Stimulated activated CD8-positive, alpha-beta memory T cell treated with anti-CD3 and anti-CD28 coated beads, Interleukin-15, amount 100 ng/mL, for 24 hours (primary cell): ENCODE measurements at places on chromosomes 3 and 15.
A peak's percentile ranks its signal among the peaks of the same experiment; 100 is the strongest.

DNA sequence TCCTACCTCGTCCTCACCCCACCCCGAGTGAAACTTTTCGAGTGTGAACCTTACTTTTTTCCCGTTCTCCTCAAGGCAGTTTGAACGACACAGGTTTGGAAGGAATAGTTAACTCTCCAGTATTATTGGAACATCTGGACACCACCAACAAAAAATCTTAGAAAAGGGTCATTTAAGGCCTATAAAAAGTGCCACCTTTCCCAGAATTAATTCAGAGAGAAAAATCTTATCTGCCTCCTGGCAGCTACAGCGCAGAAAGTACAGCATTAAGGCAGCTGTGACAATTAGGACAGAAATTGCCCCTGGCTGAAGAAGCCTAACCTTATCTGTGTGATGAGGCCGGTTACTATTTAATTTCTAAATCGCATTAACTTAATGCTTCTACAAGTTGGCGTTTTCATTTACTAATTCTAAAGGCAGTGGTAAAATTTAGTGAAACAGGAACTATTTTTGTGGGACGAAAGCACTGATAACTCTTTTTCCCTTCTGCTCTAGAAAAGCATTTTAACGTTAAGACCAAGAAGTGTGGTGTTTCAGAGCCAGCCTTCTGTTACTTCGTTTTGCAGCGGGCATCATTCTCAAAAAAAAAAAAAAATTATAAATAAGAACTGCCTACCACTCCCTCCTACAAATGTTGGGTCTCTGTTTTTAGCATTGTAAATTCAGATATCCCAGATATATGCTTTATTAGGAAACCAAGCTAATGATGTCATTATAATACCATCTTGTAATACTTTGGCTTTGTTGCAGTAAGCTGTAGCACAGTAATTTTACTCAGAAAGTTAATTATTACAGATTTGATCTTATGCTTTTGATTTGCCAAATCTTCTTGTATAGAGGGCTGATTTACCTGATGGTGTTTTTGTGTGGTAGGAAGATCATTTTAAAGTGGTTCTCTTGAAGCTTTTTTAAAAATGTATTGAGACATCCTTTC is 1.4 kb downstream of the ATP11B start:
- DNase-seq = no peak

GRCh38 chr3:21750831-21751391 is at the start of gene ZNF385D:
Gene ZNF385D (minus strand): TSS chr3:21751210. CDS start chr3:21750916, 294 bp downstream.
- no peak for DNase-seq

DNA sequence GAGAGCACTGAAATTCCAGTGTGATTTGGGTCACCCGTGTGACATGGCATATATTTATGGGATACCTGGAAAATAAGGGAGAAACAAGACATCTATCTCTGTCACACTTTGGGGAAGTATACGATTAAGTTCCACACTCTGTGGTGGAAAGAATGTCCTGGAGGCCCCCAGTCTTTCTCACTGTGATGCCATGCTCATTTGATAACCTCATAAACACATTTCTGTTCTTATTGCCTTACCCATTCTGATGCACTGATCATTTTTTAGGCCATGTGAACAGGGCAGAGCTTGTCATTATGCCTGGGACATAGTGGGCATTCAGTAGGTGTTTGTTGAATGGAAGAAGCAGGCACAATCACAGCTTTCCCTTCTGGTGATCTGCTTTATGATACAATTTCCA is 349.4 kb upstream of the TPRG1 start:
- DNase-seq = no peak

GRCh38 chr15:36591536-36592411 is 12.3 kb downstream of the CDIN1 start:
- no peak for DNase-seq

DNA sequence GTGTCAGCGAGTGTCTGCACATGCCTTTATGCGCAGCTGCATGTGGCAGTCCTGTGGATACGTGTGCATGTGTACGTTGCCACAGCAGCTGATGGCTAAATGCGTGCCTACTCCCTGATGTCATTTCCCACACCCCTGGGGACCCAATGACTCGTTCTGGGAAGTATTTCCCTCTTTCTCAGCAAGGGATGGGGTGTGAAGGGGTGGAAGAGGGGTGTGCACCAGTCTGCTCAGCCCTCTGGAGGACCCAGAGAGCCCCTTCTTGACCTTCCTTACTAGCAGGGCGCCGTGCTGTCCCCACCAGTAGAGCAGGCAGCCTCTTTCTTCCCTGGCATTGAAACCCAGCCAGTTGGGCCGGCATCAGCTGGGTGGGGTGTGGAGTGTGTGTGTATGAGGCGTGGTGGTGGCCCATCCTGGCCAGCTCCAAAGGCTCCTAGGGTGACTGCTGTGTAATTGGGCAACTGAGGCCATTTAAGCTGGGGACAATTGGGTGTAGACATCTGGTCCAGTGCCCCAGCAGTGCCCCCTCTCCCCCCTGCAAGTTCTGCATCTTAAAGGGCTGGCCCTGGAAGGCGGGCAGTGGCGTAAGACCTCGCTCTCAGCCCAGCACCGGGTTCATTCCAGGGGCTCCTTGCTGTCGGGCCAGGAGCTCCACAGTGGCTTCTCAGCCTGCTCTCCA is 19.2 kb downstream of the SNX33 start:
- no peak for DNase-seq

DNA sequence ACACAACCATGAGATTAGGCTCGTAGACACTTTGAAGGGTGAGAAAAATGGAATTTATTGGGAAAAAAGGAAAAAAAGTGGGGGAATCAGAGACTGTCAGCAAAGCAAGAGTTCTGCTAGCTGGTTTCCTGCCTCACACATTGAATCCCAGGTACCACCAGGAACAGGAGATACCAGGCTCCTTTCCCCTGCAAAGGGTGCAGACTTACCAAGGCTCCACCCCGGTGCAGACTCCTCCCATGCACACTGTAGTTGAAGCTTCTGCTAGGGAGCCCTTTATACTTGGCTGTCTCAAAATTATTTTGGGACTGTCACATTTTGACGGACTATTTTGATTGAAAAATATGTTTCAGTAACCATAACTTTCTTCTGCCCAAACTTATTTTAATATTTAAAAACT is 819.9 kb upstream of the GBE1 start:
- DNase-seq = no peak

GRCh38 chr15:82862886-82863285 is 53.5 kb downstream of the WHAMM start:
- DNase-seq = no peak

DNA sequence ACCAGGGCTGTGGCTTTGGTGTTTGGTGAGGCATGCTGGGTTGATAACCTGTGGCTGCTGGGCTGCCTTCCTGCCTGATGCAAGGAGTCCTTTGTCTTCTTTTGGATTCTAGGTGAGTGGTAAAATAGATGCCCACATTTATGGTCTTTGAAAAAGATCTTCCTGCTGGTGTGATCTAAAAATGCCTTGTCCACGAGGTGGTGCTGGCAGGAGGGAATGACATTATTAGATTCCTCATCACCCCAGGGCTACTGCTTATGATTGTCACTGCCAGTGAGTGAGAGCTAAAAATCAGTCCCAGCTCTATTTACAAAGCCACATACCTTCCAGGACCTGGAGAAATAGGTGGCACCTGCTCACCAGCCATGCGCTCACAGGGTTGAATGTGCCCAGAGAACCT is 355.5 kb upstream of the ROPN1 start:
- DNase-seq = no peak

GRCh38 chr15:69906256-69907185 is 191.2 kb downstream of the TLE3 start:
- DNase-seq = no peak

- DNase-seq = no peak
These were observed 332.4 kb downstream of the GRM7 start for GRCh38 chr3:7193269-7193668.

DNA sequence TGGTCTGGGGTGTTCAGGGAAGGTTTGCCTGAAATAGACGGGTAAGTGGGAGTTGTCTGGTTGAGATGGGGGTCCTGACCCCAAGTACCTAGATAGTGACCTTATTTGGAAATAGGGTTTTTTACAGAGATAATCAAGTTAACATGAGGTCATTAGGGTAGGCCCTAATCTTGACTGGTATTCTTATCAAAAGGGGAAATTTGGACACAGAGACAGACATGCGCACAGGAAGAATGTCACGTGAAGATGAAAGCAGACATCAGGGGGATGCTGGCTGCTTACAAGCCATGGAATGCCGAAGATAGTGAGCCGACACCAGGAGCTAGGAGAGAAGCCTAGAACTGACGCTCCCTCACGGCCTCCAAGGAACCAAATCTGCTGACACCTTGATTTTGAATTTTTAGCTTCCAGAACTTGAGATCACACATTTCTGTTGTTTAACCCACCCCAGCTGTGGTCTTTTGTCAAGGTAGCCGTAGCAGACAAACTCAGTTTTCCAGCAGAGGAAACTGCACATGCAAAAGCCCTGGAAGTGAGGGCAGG is 17.1 kb downstream of the BHLHE40 start:
- DNase-seq = no peak

DNA sequence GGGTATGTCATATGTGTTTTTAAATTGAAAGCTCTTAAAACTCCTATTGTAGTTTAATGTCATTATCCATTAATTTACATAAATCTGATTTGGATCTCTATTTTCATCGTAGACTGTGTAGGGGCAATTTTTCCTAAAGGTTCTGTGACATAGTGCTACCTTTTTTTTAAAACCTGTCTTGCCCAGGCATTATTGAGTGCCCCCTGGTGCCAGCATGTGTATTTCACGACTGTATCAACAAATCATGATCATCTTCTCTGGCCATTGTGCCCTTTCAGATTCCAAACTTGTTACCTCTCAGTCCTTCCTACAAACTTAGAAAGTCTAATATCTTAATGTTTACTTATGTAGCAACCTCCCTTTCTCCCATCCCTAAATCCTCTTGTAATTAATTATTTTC is 97.2 kb upstream of the FLNB start:
- no peak for DNase-seq

DNA sequence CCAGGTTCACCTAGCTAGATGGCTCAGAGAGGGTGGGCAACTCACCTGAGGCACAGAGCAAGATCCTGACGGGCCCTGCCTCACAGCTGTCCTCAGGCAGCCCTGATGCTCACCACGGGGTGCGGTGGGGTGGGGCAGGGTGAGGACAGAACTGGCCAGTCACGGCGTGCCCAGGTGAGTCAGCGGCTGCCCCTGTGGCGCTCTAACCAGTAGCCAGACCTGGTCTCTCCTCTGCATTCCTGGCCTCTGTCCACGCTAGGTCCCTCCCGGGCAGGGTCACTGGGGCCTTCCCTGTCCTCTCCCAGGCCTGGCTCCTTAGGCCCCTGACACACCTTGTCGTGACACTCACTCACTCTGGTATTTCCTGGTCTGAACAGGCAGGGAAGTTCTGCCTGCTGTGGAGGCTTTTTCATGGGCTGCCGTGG is 901 bp downstream of the ALS2CL start:
- DNase-seq = no peak

DNA sequence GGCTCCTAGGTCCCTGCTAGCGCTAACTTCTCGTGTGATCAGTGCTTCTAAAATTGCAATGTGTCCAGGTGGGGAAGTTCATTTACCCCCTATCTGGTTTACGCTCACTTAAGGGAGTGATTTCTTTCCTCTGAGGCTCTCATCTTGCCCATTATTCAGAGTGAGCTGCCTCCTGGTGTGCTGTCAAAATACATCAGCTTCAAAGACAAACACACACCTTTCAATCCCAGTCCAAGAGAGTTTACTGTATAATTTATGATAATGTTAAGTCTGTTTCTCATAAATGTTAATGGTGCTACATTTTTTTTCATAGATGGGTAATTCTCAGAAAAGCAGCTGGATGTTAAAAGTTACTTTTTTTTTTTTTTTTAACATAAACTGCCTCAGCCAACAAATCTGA is 112.3 kb downstream of the RORA start:
- no peak for DNase-seq

DNA sequence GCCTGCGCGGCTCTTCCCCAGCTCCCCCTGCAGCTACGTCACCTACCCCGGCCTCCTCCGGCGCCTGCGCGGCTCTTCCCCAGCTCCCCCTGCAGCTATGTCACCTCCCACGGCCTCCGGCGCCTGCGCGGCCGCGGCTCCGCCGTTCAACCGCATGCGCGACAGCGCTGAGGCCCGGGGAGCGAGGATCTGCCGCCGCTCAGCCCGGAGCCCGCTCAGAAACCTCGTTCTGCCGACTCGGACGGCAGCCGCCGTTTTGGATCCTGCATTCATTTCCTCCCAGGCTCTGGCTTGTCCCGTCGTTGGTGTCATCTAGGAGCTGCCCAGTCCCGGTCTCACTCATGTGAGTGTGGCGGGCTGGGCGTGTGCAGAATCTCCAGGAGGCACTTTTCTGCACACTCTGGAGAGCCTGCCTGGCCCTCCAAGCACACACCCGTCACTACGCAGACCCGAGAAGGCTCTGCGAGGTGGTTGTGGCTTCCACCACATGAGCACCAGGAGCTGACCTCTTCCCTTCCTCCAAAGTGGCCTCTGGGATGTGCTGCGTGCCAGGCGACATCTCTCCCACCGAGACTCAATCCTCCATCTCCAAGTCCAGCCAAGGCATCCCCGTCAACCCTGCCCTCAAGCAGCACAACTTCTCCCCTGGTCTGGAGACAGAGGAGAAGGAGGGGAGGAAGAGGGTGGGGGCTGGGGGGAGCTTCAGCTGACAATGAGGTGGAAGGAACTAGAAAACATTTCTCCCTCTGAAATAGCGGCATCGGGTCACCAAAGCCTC is 165.3 kb downstream of the CHSY1 start:
- no peak for DNase-seq

DNA sequence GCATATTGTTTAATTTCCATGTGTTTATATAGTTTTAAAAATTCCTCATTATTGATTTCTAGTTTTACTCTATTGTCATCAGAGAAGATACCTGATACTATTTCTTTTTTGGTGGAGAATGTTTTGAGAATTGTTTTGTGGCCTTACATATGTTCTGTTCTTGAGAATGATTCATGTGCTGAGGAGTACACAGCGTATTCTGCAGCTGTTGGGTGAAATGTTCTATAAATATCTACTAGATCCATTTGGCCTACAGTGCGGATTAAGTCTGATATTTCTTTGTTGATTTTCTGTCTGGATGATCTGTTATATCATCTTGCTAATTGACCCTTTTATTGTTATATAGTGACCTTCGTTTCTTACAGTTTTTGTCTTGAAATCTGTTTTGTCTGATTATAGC is 109.7 kb downstream of the UBE2E2 start:
- DNase-seq = no peak

DNA sequence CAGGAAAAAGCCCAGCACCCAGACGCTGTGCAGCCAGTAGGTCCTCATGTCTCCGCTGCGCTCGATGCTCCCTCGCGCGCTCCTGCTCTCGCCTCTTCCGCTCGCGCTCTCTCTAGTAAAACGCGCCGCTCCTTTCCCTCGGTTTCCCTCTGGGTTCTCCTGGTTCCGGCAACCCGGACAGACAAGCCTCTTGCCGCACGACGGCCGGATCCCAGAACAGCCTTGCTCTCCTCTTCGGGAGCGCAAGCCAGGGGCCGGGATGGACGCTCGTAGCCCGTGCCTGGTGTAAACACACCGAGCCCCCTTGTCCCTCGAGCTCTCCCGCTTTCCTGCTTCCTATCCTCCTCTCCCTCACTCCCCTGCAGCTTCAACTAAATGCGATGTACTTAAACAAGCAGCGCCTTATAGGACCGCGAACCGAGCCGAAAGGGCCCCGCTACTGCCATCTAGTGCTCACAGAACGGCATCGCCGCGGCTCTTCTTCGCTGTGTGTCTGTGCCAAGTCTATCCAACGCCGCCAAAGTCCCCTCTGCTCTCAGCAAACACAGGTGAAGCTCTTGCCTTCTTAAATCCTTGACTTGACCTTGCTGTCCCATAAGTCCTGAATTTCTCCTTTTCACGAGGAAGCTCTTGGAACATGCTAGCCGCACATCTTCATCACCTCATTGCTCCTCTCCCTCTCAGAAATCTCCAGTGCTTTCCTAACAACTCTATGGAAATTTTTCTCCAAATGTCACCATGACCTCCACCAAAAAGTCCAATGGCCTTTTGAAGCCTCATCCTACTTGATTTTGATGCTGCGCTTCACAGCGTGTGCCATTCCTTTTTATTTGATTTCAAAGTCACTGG is 1037.2 kb downstream of the IGSF11 start:
- DNase-seq = peak; percentile 23
